ENCODE measurements at places on chromosomes 4 and X. TPM values are rescaled to one million over a fixed set of nuclear protein-coding genes. Genes with fewer than 3 reads are reported as not detected.

The DCAF8L2 gene
- total RNA-seq, result not detected

The MSMO1 gene
- total RNA-seq, result 127 TPM

The SCD5 gene
- total RNA-seq, result 35.8 TPM

The TIMP1 gene
- total RNA-seq, result 104 TPM

The NOX1 gene
- total RNA-seq, result not detected

The CXorf49 gene
- total RNA-seq, result not detected

The SYNPO2 gene
- total RNA-seq, result 0.07 TPM

The INTS12 gene
- 19.7 TPM for total RNA-seq

The USP27X gene
- total RNA-seq, result 3.0 TPM

The KCNE5 gene
- 0.31 TPM for total RNA-seq

The UGT2B10 gene
- total RNA-seq, result not detected

The PCDH10 gene
- total RNA-seq, result 91.7 TPM

The PIR gene
- total RNA-seq, result 92.1 TPM

The GUCY1B1 gene
- 7.0 TPM for total RNA-seq

The PPEF2 gene
- not detected for total RNA-seq

The FGFBP1 gene
- not detected for total RNA-seq

The RBM46 gene
- not detected for total RNA-seq

The GPR50 gene
- not detected for total RNA-seq

The SPANXA1 gene
- not detected for total RNA-seq

The GPR78 gene
- not detected for total RNA-seq

The FAM90A26 gene
- total RNA-seq, result not detected

The MMRN1 gene
- total RNA-seq, result 414 TPM

The KIAA1210 gene
- not detected for total RNA-seq

The MAGEA11 gene
- total RNA-seq, result not detected

The MTMR8 gene
- total RNA-seq, result 1.1 TPM

The XG gene
- total RNA-seq, result 0.44 TPM

The TMPRSS11D gene
- total RNA-seq, result not detected

The SH3BP2 gene
- 73.1 TPM for total RNA-seq

The SLC25A43 gene
- 11.5 TPM for total RNA-seq

The VCX3B gene
- total RNA-seq, result not detected

The CT45A3 gene
- total RNA-seq, result not detected

The TCP11X2 gene
- total RNA-seq, result not detected

The FGF13 gene
- 0.23 TPM for total RNA-seq

The RPS6KA3 gene
- 61.6 TPM for total RNA-seq

The CPZ gene
- total RNA-seq, result not detected

The NAT8L gene
- 0.12 TPM for total RNA-seq

The S100G gene
- total RNA-seq, result not detected

The NUP62CL gene
- total RNA-seq, result not detected

The SNCA gene
- total RNA-seq, result 124 TPM

The IBSP gene
- total RNA-seq, result not detected

The GPRIN3 gene
- total RNA-seq, result 2.2 TPM

The FAT4 gene
- 33.2 TPM for total RNA-seq

The MAGEE2 gene
- total RNA-seq, result not detected

The CT45A8 gene
- not detected for total RNA-seq

The CXCL1 gene
- total RNA-seq, result 20.0 TPM
